ENCODE measurements at places on chromosomes 3 and 15. TPM values are rescaled to one million over a fixed set of nuclear protein-coding genes. Genes with fewer than 3 reads are reported as not detected.
A peak's percentile ranks its signal among the peaks of the same experiment; 100 is the strongest.

DNA sequence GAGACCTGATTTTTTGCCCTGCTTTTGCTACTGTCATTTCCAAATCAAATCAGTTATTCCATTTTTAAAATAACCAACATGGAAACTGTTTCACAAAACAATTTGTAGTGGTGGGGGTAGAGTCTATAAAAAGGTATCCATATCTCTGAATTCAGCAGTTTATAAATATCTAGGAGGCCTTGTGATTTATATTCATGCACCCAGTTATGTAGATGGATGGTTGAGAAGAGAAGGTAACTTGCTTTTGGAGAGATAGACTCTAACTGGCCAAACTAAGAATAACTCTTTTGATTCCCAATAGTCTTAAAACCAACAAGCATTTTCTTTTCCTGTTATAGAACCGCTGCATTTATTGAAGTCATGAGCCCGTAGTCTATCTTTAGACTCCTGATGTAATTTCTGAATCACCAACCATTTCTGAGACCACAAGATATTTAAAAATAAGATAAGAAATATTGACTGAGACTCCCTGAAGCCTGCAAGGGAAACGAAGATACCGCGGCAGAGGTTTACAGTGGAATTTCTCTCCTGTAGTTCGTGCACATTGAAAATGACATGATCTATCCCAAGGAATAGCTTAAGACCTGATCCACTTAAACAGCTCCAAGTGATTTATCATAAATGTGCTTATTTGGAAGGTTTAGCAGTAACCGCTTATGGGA, 68.5 kb downstream of the SAMMSON start:
- no peak for DNase-seq

PDIA5 gene
- 60.4 TPM for total RNA-seq

DNA sequence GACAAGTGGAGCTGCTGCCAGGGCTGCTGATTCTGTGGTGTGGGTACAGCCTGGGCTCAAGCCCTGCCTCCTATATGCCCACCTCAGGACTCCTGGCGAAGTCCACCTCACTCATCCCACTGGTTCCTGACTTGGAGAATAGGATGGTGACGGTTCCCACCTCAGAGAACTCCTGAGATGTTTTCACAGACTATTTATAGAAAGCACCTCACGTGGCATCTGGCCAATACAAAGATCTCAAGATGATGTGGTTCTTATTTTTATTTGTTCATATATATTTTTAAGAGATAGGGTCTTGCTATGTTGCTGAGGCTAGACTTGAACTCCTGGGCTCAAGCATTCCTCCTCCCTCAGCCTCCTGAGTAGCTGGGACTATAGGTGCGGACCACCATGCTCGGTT, 236.9 kb upstream of the BHLHE40 start:
- DNase-seq, result peak; percentile 48

GRCh38 chr3:38782148-38782547, 33.9 kb downstream of the SCN10A start:
- DNase-seq, result no peak

TRPM1 gene
- not detected for total RNA-seq

Measured in lung microvascular endothelial cell (primary cell).